ENCODE measurements at places on chromosomes 3 and 15.
A peak's percentile ranks its signal among the peaks of the same experiment; 100 is the strongest.

DNA sequence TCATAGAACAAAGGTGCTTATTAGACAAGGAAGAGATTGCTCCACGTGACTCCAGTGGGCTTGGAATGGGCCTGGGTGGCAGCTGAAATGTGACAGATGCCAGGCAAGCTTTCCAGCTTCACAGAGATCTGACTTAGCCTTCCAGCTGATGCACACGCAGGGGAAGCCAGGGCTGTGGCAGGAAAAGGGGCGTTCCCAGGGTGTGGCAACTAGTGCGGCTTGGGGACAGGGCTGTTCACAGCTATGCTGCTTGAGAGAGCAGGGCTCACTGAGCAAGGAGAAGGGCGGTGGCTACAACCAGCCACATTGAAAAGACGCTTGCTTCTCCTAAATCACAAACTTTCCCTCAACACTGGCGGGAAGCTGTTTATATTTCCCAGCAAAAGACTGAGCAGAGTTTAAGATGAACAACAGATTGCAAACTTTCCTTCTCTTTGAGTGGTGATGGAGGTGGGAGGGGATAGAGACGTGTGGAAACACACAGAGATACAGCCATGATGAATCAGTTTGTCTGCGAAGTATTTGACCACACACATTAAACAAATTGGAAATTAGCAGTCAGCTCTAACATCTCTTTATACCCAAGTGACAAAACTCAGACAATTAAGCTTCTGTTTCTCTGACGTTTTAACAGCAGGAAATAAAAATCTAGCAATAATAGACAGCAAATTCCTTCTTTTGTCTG, 127.5 kb downstream of the BDH1 start:
- DNase-seq = no peak

GRCh38 chr3:150251187-150252062, 156.7 kb upstream of the TSC22D2 start:
- no peak for DNase-seq

DNA sequence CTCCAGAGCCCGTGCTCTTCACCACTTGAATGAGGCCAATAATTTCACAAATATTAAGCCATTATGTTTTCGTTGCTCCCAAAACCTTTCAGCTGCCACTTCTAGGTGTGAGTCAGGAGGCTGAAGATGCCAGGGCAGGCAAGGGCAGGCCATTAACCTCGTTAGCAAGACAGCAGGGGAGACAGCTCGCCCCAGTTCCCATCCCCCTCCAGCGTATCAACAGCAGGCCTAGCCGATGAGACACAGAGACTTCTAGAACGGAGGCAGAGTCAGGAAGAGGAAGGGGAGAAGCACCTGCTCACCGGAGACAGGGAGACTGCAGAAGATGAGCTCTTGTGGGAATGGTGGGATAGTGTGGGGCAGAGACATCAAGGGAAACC, 28.0 kb upstream of the PLA2G4E start:
- no peak for DNase-seq

DNA sequence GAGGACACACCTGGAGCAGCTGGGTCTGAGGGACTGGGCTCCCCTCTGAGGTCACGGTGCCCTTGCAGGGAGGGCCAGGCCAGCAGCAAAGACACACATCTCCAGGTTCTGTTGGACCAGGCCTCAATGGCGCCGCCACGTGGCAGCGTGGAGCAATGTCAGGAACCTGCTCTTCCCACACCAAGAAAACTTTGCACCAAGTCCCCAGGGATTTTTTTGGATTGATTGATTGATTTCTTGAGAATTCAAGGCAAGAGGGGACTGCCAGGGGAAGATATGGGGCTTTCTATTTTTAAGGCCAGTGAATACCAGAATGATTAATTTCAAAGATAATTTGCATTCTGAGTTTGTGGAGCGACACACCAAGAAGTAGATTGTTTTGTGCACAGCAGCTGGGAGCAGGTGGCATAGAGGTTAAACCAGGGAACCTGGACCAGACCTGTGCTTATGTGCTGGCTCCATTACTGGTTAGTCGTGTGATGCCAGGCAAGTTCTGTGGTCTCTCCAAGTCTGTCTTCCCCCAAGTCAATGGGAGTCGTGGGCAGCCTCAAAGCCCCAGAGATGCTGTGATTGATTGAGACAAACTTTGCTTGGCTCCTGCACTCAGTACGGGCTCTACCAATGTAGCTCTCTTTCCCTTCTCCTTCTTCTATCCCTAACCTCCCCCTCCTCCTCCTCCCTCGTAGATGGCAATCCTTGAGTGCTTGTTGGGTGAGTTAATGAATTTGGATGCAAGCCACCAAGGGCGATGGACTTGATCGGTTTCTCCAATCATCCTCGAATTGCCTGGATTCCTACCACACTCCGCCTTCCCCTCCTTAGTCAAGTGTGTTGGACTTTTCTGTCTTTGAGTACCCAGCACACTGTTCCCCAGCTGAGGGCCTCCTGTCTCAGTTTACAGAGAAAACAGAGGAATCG, 96.2 kb upstream of the TRPM1 start:
- DNase-seq = no peak

- no peak for DNase-seq
Observed at GRCh38 chr3:139974809-139975425, 39.9 kb downstream of the CLSTN2 start.

GRCh38 chr15:80432345-80432702, 28.1 kb downstream of the ARNT2 start:
- DNase-seq = no peak

- DNase-seq = no peak
Observed at GRCh38 chr3:114421204-114421603, 127.4 kb downstream of the TIGIT start.

- DNase-seq = no peak
Observed at GRCh38 chr3:133295199-133295901, 104.5 kb upstream of the BFSP2 start.

DNA sequence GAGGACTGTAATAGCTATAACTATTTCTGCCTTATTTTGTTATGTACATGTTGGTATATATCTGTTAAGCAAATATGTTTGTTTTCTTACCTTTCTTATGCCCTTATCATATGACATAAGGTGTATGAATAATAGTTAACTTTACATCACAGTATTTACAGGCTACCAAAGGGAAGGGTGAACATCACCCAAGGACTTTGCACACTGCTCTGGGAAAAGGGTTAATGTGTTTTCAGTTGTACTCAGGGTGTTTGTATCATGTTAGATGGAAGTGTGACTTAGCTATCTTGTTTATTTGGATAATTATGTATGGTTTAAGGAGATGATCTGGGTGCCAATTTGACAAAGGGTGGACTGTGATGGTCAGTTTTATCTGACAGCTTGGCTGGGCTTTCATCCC, 60.3 kb downstream of the LSM3 start:
- no peak for DNase-seq

GRCh38 chr3:79383402-79384012, 384.3 kb downstream of the ROBO1 start:
- no peak for DNase-seq

GRCh38 chr3:196872316-196872715, 4.6 kb downstream of the SENP5 start:
- no peak for DNase-seq

- DNase-seq = no peak
Observed at GRCh38 chr15:44092221-44092620, 102.8 kb downstream of the FRMD5 start.

GRCh38 chr3:114108137-114108536, 51.6 kb downstream of the QTRT2 start:
- no peak for DNase-seq

- DNase-seq = no peak
Observed at GRCh38 chr15:67915461-67916374, 75.9 kb upstream of the RNU6-1 start.

DNA sequence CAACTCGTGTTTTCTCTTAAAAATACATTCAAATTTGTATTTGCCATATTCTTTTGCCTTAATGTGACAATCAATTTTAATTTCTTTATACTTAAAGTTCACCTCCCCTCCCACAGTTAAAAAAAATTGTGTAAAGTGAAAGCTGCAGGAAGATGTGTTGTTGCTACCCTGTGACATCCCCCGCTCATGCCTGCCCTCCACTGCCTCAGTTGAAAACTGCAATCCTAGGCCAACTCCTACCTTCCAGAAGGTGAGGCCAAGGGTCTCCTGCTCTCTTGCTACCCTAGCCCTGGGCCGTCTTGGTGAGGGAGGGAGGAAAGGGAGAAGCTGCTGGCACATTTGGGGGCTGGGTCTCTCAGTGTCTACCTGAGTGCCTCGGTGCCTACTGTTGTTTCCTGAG, 57.0 kb upstream of the CMTM7 start:
- peak; percentile 42 for DNase-seq

GRCh38 chr3:180325958-180326357, 276.0 kb upstream of the TTC14 start:
- DNase-seq = no peak

- no peak for DNase-seq
Observed at GRCh38 chr15:63202861-63203260, 13.5 kb downstream of the RAB8B start.

DNA sequence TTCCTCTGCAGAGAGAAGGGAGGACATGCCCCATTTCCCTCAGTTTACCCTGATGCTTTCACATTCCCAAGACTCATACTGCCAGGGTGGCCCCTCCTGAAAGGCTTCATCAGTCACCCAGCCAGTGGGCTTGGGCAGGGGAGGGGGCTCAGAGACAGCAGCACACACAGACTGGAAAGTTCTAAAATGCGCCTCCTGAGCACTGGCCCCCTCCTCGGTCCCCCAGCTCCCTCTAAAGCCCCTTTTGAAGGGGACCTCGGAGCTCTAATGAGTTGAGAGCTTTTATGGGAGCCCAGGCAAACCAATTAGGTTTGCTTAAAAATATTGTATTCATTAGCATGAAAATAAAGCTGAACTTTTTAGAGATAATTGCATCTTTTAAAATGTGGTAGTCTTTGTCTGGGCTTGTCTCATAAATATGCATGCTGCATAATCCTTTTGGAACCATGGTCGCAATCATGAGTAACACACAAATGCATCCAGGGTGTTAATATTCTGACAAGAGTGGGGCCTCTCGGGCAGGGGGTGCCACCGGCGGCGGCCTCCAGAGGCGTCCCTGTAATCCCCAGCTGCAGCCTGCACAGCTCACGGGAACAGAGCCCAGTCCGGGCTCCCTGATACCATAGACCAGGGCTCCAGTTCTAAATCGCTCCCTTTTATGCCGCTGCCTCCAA, 78.5 kb downstream of the RPLP1 start:
- DNase-seq = no peak

- no peak for DNase-seq
Observed at GRCh38 chr3:53216723-53217122, 39.1 kb downstream of the TKT start.

GRCh38 chr15:38068626-38069391, 134.4 kb downstream of the TMCO5A start:
- DNase-seq = no peak

GRCh38 chr15:94269954-94270353, 38.6 kb downstream of the MCTP2 start:
- no peak for DNase-seq

GRCh38 chr15:85116925-85117646, 135.4 kb downstream of the PDE8A start:
- DNase-seq = no peak

- no peak for DNase-seq
Observed at GRCh38 chr3:11140030-11140712, 14.1 kb upstream of the HRH1 start.

GRCh38 chr15:39781147-39781966, 1.3 kb downstream of the FSIP1 start:
- DNase-seq = no peak

DNA sequence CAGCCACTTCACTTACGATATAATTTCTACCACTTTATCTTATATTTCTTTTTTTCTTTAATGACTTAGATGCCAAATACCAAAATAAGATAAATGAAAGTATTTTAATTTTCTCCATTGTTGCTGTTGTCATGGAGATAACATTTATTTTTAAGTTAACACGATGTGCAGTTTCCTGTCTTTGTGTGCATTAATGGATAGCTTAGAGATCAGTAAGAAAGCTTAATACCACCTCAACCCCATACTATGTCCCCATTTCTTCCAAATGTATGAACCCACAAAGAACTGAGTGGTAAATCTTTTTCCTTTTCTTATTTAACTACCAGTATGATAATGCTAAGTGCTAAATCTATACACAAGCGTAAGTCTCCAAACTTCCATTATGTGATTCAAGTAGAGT, 17.1 kb downstream of the PCNP start:
- DNase-seq = no peak

DNA sequence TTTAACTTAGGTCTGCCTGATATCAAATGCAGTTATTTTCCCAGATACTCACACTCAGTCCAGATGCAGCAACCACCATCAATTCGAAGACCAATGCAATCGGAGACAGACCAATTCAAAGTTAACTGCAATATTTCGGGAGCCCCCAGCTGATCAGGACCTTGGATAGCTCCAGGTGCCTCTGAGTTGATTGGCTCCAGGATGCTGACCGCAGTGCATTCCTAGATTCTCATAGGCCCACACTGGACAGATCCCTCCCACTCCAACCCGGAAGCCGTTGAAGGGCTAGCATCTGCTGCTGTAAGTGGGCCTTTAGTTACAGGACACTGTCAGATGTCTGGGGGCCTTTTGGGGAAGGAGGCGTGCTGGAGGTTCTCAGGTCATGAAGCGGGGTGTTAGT, 89.5 kb upstream of the ATP2B2 start:
- DNase-seq = no peak

DNA sequence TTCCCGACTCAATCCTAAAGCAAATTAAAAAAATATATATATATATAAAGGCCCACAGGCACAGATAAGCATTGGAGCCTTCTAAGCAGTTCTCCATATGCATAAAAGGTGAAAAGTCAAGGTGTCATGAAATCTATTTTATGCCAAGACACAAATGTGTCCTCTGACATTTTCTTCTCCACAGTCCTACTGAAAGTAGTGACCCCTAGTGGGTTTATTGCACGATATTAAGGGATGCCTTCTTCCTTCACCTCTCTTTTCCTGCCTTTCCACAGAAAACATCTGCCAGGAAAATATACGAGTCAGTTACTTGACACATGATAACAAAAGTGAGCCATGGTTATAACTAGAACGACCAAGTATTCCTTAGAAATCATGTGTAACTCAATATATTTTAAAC, 303.2 kb downstream of the TIGIT start:
- DNase-seq = no peak

- no peak for DNase-seq
Observed at GRCh38 chr15:101323793-101324523, 28.9 kb upstream of the SNRPA1 start.

DNA sequence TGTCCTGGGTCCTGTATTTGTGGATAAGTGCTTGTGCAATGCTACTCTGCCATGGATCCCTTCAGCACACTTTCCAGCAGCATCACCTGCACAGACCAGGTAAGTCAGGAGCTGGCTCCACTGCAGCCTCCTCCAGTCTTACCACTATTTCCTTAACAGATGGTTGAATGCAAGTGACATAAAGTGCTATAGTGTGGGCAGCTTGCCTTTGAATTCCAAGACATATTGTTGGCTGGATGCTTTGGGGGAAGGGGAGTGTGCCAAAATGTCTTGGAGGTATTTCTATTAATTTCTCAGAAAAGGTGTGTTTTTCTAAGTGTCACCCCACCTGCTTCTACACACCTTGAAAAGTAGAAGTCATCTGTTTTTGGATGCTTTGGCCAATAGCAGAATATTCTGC, 352.2 kb upstream of the SUCLG2 start:
- DNase-seq = no peak

- no peak for DNase-seq
Observed at GRCh38 chr3:197847866-197848401, 56.9 kb downstream of the LRCH3 start.

GRCh38 chr3:127424766-127425504, 137.1 kb upstream of the PRR20G start:
- DNase-seq = no peak

GRCh38 chr15:98713585-98714001, 65.3 kb downstream of the IGF1R start:
- DNase-seq = no peak

All from stimulated activated CD4-positive, alpha-beta T cell treated with anti-CD3 and anti-CD28 coated beads, TNF-alpha, amount 100 ng/mL, for 1 hour (primary cell).